ENCODE measurements at places on chromosomes 7 and 10. TPM values are rescaled to one million over a fixed set of nuclear protein-coding genes. Genes with fewer than 3 reads are reported as not detected.
A peak's percentile ranks its signal among the peaks of the same experiment; 100 is the strongest.

The CYP26A1 gene
- not detected for total RNA-seq

The AKR1C8 gene
- not detected for total RNA-seq

The TWIST1 gene
- total RNA-seq: 6.5 TPM

The PIP gene
- total RNA-seq: not detected

The GIMAP2 gene
- 59.4 TPM for total RNA-seq

- no peak overlapping the region for H3K27ac ChIP-seq
- H3K36me3 ChIP-seq: peaks cover 7% of the 10 kb centered on the region
- no peak overlapping the region for H3K4me3 ChIP-seq
- no peaks in the 10 kb centered on the region for H3K4me1 ChIP-seq
Measured at GRCh38 chr7:158193446-158193845, 394.2 kb downstream of the PTPRN2 start.

DNA sequence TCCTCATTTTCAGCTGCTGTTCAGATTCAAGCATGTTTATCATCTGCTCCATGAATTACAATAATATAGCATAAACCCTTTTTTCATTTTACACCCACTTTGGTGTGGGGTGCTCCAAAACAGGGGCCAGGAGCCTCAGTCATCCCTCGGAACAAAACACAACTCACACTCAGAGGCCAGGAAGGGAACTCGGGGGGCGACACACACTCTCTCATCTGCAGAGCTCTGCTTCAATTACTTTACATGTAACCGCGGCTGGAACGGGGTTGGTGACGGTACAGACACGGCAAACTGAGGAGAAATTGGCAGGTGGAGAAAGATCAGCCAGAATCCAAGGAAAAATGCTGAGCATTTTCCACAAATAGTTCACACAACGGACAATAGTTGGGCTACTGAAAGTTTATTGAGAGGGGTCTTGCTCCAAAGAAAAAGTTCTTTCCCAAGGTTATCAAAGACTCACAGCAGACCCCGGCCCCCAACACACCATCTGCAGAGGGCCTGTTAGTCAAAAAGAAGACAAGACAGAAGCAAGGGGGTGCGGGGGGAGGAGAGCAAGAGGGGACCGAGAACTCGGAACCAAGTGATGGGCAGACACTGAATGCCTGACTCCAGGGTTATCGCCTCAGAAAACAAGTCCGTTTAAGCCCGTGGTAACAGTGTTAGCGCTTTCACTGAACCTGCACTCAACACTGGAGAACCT is 20.5 kb downstream of the DIP2C start:
- H3K27me3 ChIP-seq: no peaks in the 10 kb centered on the region
- H3K27ac ChIP-seq: no peak overlapping the region
- H3K4me3 ChIP-seq: no peak overlapping the region

GRCh38 chr10:14617852-14618251 is 156.8 kb downstream of the FAM107B start:
- H3K27me3 ChIP-seq: no peaks in the 10 kb centered on the region
- H3K36me3 ChIP-seq: no peaks in the 10 kb centered on the region
- no peak overlapping the region for H3K4me3 ChIP-seq
- no peak overlapping the region for H3K27ac ChIP-seq

- peaks cover under 1% of the 10 kb centered on the region for H3K27me3 ChIP-seq
- no peaks in the 10 kb centered on the region for H3K36me3 ChIP-seq
- no peak overlapping the region for H3K4me3 ChIP-seq
- no peak overlapping the region for H3K27ac ChIP-seq
Measured at GRCh38 chr7:48427671-48428070, 256.4 kb downstream of the ABCA13 start.

DNA sequence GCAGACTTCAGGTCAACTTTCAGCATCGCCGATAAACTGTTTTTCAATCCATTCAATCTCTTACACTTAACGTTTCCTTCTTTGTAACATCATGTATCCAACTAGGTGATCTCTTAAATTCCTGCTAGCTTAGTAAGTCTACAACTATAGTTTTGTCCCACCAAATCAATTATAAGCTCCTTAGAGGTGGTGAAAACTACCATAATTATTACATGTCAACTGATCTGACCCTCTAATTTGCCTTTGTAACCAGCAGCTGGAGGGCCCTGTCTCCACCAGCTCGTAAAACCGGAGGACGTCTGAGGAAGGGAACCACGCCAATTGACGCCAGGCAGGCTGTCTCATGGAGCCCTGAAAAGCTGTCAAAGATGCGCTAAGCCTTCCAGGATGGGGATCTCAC is 113.4 kb downstream of the ABCC2 start:
- H3K27me3 ChIP-seq: no peaks in the 10 kb centered on the region
- no peaks in the 10 kb centered on the region for H3K36me3 ChIP-seq
- no peak for DNase-seq
- no peaks in the 10 kb centered on the region for H3K4me1 ChIP-seq
- H3K27ac ChIP-seq: no peak overlapping the region
- H3K4me3 ChIP-seq: no peak overlapping the region

- H3K4me1 ChIP-seq: peaks cover 5% of the 10 kb centered on the region
- H3K27ac ChIP-seq: no peak overlapping the region
- H3K4me3 ChIP-seq: no peak overlapping the region
- DNase-seq: no peak
- peaks cover 29% of the 10 kb centered on the region for H3K27me3 ChIP-seq
Measured at GRCh38 chr10:24480447-24480846, 243.2 kb downstream of the ARHGAP21 start.

- no peak for DNase-seq
- H3K36me3 ChIP-seq: no peaks in the 10 kb centered on the region
- no peaks in the 10 kb centered on the region for H3K27me3 ChIP-seq
- no peak overlapping the region for H3K4me3 ChIP-seq
Measured at GRCh38 chr7:158274404-158274811, 313.2 kb downstream of the PTPRN2 start.

DNA sequence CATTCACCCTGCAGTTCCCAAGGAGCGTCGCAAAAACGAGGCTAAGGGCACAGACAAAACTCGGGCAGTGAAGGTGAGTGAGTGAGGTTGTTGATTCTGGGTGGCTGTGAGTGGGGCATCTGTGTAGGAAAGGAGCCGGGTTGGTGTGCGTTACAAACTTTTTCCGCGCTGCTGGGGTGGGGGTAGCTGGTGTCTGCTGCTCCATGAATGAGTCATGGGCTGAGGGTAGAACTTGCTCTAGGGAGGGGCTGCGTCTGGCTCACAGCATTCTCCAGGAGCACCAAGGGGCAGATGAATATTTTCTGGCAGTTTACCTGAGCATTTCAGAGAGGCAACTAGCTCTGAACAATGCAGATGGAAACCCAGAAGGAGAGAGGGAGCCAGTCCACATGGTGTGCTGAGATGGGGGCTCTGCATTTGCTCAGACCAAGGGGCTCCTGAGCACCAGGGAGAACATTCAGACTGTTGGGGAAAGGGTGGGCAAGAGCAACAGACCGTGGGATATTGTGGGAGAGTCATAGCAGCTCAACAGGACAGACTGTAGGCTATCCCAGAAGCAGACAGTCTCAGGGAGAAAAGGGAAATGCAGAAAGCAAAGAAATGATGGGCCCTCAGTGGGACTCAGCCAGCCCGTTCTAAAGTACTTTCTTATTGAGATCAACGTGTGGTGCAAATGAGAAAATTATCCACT is 18.8 kb downstream of the NOBOX start:
- H3K27me3 ChIP-seq: no peaks in the 10 kb centered on the region
- peak; percentile 42 for DNase-seq
- peak overlapping the region; percentile 29 for H3K27ac ChIP-seq
- peaks cover 20% of the 10 kb centered on the region for H3K4me1 ChIP-seq
- H3K36me3 ChIP-seq: peaks cover 2% of the 10 kb centered on the region
- H3K4me3 ChIP-seq: peak overlapping the region; percentile 14

GRCh38 chr7:129544700-129545099 is 42.4 kb downstream of the SMKR1 start:
- no peak overlapping the region for H3K4me3 ChIP-seq
- no peaks in the 10 kb centered on the region for H3K4me1 ChIP-seq
- H3K27ac ChIP-seq: no peak overlapping the region
- no peaks in the 10 kb centered on the region for H3K36me3 ChIP-seq
- H3K27me3 ChIP-seq: peaks cover 12% of the 10 kb centered on the region
- DNase-seq: no peak

DNA sequence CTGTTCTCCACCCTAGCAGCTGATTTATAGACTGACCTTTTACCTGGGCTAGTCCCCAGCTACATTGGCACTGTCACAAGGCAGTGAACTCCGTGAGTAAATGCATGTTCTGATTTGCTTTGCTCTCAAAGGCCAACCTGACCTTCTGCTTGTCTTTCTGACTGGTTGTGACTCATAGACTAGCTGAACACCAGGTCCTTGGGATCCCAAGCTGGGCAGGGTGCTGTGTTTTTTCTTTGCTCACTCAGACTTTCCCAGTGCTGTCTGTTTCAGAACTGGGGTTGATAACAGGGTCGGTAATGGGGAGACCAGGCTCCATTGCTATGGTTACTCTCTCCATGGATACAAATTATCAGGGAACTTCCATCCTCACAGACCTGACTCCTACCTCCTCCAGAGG is 35.0 kb downstream of the EVX1 start:
- no peaks in the 10 kb centered on the region for H3K4me1 ChIP-seq
- no peak overlapping the region for H3K27ac ChIP-seq
- DNase-seq: no peak
- H3K36me3 ChIP-seq: peaks cover 5% of the 10 kb centered on the region

GRCh38 chr7:69736126-69736810 is 138.0 kb downstream of the AUTS2 start:
- H3K27ac ChIP-seq: no peak overlapping the region
- H3K4me1 ChIP-seq: peaks cover 22% of the 10 kb centered on the region
- DNase-seq: no peak
- H3K4me3 ChIP-seq: no peak overlapping the region
- H3K36me3 ChIP-seq: no peaks in the 10 kb centered on the region

DNA sequence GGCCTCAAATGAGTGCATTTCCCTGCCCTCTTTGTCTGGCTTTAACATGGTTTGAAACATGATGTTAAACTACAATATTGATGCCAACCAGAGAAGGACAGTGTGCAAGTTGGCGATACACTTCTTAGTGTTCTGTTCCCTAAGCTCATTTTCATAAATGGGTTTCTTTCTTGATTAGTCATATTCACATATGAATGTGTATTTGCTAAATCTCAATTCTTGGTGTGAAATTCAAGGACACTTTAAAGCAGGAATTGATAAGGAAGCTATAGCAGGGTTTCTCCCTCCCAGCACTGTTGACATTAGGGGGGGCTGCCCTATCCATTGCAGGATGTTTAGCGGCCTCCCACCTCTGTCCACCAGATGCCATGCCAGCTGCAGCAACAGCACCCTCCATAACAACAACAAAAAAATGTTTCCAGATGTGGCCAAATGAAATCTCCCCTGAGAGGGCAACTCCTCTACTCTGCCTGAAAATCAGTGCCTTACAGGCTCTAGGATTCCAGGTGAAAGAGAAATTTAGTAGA is 13.1 kb downstream of the CCNY start:
- peaks cover 84% of the 10 kb centered on the region for H3K4me1 ChIP-seq
- H3K27ac ChIP-seq: no peak overlapping the region
- H3K27me3 ChIP-seq: no peaks in the 10 kb centered on the region
- peak overlapping the region; percentile 23 for H3K4me3 ChIP-seq
- no peaks in the 10 kb centered on the region for H3K36me3 ChIP-seq

Measured in activated T-cell treated with anti-CD3 and anti-CD28 coated beads, Interleukin-2, amount 50 U/mL, for 72 hours (primary cell).